Umbilical cord (tissue), 2 donors: ENCODE measurements at places on chromosomes 11 and 22. TPM values are rescaled to one million over a fixed set of nuclear protein-coding genes. Genes with fewer than 3 reads are reported as not detected.

Gene LYVE1
- 48.4 TPM for total RNA-seq

Gene OTOG
- total RNA-seq, result 0.48 TPM

Gene FGF4
- 0.96 TPM for total RNA-seq

Gene CHADL
- 1.9 TPM for total RNA-seq

Gene UEVLD
- total RNA-seq, result 36.1 TPM

Gene OR2AG2
- 4.3 TPM for total RNA-seq

Gene KMT2A
- total RNA-seq, result 20.9 TPM

Gene EHF
- total RNA-seq, result 6.3 TPM

Gene ADORA2A
- 0.48 TPM for total RNA-seq

GRCh38 chr11:121634889-121635288 is 182.1 kb upstream of the SORL1-AS1 start:
- peak; percentile 24 for DNase-seq

GRCh38 chr22:34534101-34534500 is 531.9 kb upstream of the ISX start:
- DNase-seq, result peak; percentile 42

- DNase-seq, result peak; percentile 77
Measured at GRCh38 chr11:62546929-62547625, 471 bp upstream of the AHNAK start.

GRCh38 chr11:86749376-86749775 is 51.0 kb upstream of the PRSS23 start:
- DNase-seq, result no peak

DNA sequence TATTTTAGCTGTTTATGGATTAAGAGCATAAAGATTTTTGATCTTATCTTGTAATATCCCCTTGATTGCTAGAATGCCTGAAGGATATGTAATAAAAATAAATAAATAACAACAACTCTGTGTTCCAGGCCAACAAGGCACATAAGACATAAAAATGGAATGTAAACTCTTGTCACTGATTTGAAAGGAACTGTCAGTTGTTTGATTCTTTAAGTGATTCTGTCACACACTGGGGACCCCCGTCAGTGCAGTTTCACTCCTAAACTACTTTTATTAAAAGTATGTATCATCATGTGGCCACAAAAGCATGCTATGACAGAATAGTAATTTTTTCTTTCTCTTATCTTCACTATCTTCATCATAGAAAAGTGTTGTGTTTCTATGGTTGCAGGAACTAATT is 572.4 kb downstream of the CNTN5 start:
- DNase-seq, result no peak

DNA sequence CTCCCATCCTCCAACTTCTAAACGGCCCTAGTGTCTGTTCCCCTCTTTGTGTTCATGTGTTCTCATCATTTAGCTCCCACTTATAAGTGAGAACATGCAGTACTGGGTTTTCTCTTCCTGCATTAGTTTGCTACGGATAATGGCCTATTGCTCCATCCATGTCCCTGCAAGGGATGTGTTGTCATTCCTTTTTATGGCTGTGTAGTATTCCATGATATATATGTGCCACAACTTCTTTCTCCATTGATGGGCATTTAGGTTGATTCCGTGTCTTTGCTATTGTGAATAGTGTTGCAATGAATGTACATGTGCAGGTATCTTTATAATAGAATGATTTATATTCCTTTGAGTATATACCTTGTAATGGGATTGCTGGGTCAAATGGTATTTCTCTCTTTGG is 5.6 kb upstream of the SMIM38 start:
- DNase-seq, result no peak

GRCh38 chr11:119338318-119338890 is 2.3 kb downstream of the C1QTNF5 start:
- DNase-seq, result peak; percentile 90

GRCh38 chr11:30128269-30128932 is 102.4 kb upstream of the FSHB start:
- DNase-seq, result peak; percentile 37

DNA sequence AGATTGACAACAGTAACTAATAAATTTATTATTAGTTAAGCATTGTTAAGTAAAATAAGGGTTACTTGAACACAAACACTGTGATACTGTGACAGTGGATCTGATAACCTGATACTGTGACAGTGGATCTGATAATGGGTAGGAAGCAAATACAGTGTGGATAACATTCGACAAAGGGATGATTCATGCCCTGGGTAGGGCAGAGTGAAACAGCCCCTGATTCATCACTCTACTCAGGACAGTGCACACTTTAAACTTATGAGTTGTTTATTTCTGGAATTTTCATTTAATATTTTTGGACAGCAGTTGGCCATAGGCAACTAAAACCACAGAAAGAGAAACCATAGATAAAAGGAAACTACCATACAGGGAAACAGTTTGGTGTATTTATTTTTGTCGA is 60.8 kb upstream of the CTSC start:
- no peak for DNase-seq

DNA sequence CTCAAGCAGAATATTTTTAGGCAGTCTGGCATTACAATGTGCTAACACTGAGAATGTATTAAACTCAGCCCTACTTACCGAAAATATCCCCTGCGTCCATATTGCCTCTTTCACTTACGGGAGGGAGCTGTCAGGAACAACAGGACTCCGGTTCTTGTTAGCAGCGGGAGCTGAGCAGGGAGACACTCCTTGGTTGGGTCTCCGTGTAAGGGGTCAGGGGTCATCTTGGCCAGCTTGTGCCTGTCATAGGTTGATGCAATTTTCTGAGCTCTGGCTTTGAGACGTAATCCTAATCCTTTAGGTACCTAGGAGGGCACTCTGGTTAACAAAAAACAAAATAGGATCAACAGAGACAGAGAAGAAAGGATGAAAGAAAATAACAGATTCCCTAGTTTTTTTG is 1477.2 kb downstream of the BRD1 start:
- DNase-seq, result no peak

DNA sequence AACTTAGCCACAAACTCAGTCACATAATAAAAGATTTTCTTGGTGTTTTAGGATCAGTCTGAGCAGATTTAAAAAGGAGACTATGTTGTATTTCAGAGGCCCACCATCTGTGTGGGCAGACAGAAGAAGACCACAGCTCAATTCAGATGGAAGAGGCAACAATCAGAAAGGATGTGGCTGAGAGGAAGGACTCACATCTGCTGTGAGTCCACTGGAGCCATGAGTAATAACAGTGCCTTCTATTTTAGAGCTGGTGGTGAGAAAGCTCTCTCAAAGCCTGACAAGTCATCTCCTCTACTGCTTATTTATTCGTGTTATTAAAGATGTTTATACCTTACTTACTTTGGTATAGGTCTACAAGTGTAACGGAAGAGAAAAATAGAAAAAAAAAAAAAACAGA is 357.2 kb downstream of the OPCML start:
- no peak for DNase-seq

DNA sequence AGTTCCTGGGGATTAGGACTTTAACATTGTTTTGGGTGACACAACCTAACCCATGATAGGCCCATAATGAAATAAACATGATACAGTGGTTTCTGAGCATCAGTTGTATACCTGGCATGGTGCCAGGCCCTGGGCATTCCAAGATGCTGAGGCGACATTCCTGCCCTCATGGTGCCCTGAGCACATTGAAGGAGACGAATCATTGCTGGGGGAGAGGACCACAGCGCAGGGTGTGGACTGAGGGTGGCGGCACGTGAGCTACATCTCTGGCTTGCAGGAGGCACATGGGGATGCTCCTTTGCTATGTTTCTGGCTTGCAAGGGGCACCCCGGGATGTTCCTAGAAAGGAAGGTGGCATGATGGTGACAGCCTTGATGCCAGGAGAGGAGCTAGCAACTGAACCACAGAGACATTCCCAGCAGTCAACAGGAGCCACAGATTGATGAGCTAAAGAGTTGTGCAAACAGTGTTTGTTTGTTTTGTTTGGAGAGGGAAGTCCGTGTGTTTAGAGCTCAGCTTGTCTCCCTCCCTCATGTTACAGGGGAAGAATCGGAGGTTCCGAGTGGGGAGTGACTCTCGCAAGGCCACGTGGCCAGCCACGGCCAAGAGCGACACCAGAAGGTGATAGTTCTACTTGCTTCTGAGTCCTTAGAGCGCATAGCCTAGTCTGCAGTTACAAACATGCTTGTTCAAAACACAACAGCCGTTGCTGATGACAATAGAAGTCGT is 106.4 kb downstream of the MIAT start:
- DNase-seq, result no peak

DNA sequence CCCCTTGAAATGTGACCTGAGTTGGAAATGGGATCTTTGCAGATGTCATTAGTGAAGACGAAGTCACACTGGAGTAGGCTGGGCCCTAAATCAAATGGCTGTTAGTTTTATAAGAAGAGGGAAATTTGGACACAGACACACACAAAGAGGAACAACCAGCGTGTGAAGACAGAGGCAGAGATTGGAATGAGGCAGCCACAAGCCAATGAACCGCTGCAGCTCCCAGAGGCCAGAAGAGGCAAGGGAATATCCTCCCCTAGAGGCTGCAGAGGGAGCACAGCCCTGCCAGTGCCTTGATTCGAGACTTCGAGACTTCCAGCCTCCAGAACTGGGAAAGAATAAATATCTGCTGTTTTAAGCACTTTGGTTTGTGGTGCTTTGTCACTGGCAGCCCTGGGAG is 484.5 kb downstream of the MN1 start:
- DNase-seq, result no peak

- DNase-seq, result no peak
Measured at GRCh38 chr22:19644314-19645223, 69.7 kb upstream of the SEPTIN5 start.

GRCh38 chr22:22815397-22816170 is 72.0 kb upstream of the IGLL5 start:
- DNase-seq, result no peak

DNA sequence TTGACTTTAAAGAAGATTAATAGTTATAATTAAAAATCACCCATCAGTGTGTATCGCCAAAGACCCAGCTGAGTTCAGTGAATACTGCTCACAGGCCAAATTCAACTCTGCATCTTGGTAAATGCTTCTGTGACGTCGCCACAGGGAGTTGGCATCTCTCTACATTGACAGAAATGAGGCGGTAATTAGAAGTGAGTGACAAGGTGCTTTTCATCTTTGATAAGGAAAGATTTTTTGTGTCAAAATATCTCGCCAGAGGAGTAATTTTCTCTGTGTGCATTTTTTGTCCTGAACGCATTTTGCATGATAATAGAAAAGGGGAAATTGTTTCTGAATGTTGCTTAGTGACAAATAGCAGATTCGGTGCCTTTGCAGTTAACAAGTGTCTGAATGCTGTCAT is 345.8 kb downstream of the CNTN5 start:
- DNase-seq, result no peak

DNA sequence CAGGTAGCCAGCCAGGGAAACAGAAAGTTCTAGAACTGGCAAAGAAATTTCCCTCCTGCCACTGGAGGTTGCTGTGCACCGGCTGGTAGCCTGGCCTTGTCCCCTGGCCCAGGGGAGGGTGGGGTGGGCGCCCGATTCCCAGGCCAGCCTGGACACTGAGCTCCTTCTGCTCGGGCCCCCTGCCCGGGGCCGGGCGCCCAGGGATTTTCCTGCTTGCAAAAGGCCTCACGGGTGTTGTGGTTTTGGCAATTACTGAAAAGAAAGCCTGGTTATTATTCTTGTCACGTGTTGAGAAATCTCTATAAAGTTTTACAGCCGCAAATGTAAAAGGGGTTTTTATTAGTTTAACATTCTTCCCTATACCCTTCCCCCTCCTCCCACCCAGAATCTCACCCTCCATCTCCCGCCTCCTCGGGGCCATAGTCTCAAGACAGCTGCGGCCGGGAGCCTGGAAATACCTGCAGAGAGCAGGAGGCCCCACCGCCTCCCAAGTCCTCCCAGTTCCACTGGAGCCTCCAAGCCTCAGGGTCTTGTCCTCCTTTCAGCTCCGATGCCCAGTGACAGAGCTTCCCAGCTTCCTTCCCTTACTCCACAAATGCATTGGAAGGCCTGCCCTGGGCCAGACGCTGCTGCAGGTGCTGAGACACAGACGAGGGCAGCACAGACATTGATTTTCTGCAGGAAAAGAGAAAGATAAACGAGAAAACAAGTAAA is 1515.6 kb downstream of the TBC1D22A start:
- DNase-seq, result peak; percentile 14

DNA sequence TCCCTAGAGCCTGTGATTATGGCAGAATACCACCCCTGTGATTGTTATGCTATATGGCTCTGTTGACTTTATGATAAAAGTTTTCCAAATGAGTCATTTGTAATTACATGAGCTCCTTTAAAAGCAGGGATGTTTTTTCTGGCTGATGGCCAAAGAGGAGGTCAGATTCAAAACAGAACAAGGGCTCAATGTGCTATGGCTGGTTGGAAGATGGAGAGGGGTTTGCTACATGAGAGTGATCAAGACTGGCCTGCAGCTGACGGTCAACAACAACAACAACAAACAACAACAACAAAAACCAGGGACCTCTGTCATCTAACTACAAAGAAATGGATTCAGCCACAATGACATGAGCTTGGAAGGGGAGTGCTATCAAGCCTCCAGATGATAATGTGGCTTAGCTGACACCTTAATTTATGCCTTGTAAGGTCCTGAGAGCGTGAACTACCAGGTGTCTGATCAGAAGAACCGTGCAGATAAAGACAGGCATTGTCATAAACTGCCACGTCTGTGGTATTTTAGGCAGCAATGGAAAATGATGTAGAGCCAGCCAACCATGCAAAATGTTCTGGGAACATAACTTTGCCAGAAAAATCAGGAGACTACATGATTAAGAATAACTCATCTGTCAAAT is 47.2 kb downstream of the PIWIL3 start:
- DNase-seq, result peak; percentile 93

- no peak for DNase-seq
Measured at GRCh38 chr11:3204141-3205015, 14.2 kb downstream of the MRGPRG start.

- DNase-seq, result no peak
Measured at GRCh38 chr22:29314537-29315285, 786 bp downstream of the RASL10A start.

- no peak for DNase-seq
Measured at GRCh38 chr11:93560199-93560932, 17.2 kb upstream of the SMCO4 start.

GRCh38 chr22:17981497-17981896 is 42.9 kb downstream of the MICAL3 start:
- DNase-seq, result no peak

DNA sequence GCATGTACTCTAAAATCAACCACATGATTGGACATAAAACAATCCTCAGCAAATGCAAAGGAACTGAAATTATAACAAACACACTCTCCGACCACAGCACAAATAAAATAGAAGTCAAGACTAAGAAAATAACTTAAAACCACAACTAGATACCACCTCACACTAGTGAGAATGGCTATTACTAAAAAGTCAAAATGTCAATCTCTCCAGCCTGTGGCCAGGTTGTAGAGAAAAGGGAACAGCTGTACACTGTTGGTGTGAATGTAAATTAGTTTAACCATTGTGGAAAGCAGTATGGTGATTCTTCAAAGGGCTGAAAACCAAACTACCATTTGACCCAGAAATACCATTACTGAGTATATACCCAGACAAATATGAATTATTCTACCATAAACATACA is 1025.7 kb upstream of the TENM4 start:
- no peak for DNase-seq
